ENCODE measurements at places on chromosomes 16 and 17.
A peak's percentile ranks its signal among the peaks of the same experiment; 100 is the strongest.

- DNase-seq: no peak
Observed at GRCh38 chr17:75447951-75448856, 8.2 kb upstream of the TMEM94 start.

DNA sequence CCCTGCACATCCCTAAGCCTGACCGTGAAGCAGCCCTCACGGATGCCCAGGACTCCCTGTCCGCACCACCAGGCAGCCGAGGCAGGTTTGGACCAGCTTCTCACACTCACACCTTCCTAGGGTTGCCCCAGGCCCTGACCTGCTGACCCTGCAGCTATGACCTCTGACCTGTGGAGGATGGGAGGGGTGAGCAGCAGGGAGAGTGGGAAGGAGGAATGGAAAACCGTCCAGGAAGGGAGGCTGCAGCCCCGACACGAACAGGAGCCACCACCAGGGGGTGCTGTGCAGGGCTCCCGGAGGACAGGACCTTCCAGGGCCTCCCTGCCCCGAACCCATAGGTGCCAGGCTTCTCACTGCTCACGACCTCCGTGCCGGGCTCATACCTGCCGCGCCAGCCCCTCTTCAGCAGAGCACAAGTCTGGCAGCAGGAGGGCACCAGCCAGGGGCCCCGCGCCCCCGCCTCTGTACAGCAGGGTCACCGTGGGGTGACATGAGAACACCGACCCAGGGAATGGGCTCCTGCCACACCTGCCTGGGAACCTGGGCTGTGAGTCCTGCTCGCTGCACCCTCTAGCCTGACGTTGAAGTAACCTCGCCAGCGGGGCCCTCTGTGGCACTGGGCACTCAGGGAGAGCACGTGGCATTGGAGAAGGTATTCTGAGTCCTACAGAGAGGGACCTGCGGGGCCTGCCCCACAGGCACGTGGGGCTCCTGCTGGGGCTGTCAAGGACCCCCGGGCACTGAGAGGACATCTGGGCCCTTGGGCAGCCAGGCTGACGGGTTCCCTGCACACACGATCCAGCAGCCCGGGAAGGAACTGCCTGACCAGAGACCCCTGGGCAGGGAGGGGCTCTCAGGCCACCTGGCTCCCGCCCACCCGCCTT lies 37.6 kb downstream of the CTU2 start:
- DNase-seq: peak; percentile 39

DNA sequence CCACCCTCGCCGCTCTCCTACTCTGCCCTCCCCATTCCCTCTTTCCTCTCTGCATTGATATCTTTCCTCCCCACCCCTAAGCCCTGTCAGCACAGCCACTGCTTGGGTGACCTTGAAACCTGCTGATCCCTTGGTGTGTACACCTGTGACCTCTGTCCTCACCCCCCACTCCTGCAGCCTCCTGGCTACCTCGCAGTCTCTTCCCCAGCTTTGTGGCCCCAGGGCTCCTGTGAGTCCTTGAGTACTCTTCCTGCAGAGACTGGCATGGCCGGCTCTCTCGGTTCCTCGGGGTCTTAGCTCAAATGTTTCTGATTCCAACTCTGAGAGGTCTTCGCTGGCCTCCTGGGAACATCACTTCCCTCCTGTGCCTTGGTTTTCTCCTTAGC lies 31.7 kb downstream of the ADCY7 start:
- DNase-seq: no peak

- no peak for DNase-seq
Observed at GRCh38 chr16:81610144-81610842, 165.7 kb downstream of the CMIP start.

GRCh38 chr16:75181630-75182029 lies 25.3 kb downstream of the CTRB2 start:
- DNase-seq: no peak

GRCh38 chr17:69692171-69692570 lies 277.7 kb downstream of the MAP2K6 start:
- DNase-seq: no peak

GRCh38 chr17:15971098-15971678 lies 26.3 kb downstream of the ADORA2B start:
- no peak for DNase-seq

DNA sequence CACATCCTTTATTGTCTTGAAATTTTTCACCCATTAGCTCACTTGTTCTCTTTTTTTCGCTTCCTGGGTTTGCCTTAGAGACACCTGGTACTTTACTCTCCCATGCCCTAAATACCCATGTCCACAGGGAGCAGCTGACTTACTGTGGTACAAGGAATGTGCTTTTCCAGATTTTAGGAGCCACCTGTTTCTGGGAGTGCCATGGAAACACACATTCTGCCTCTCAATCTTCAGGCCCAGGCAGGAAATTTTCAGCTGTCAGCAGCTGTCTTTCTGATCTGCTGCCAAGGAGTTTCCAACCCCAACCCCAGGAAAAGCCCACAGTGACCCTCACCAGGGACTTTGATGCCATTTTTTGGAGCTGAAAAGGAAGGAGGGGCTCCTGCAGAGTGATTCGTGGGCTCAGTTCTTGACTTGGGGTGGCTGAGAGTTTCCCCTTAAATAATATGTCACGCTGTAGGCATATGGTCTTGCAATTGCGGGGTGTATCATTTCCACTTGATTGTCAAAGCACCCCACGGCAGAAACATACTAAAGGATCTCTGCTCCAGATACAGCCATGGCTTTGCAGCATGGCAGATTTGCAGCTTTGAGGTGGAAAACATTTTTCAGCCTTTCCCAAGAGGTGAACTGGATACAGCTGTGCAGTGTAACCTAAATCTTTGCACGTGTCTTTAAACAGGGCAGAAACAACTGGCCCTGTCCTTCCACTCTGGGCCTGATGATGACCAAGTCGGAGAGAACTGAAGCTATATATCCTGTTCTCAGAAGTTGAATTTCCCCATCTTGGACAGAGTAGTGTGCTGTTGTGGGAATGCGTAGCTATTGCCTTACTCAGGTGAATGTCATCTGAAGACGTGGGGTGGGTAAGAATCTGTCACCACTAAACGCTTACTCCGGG lies 19.2 kb downstream of the RBFOX1 start:
- no peak for DNase-seq

- peak; percentile 49 for DNase-seq
Observed at GRCh38 chr17:10226930-10227695, 28.7 kb upstream of the GAS7 start.

DNA sequence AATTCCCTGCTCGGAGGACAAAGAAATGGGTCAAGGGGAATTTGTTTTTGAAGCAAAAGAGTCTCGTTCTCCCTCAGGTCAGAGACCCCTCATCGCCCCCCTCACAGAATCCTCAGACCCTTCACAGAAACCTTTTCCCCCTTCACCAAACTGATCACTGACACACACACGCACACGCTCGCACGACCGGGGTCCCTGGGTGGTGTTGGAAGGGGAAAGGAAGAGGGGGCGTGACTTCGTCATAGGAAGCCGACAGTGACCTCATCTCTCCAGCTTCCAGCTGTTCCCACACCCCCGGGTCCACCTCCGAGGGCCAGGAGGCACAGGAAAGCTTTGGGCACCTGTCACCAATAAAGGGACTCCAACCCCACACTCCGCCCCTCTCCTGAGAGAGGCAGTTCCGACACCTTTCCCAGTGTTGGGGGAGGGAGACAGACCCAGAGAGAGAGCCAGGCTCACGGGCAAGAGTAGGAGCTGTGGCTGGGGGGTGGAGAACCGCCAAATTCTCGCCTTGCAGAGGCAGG lies 1.2 kb downstream of the ASGR1 start:
- no peak for DNase-seq

Measured in COLO829 (cell line).